ENCODE measurements at places on chromosomes 16 and 17.

- DNase-seq: no peak
Measured at GRCh38 chr16:89000207-89000959, 23.4 kb upstream of the CBFA2T3 start.

DNA sequence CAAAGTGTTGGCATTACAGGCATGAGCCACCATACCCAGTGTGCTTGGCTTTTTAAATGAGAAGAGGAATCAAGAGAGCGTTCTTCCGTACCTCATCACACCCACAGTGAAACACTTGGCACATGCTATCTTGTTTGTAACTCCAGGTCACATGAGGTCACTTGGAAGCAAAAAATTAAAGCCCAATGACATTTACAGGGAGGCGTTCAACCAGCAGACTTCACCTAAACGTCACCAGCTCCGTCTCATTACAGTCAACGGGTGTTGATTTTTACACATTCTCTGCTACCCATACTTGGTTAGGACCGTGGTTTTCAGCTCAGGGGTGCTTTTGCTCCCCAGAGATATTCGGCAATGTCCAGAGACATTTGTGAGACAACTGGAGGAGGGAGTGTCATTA, 127.0 kb downstream of the XYLT1 start:
- DNase-seq: no peak

GRCh38 chr16:67016681-67017420, 12.1 kb upstream of the CBFB start:
- no peak for DNase-seq

GRCh38 chr17:34584805-34585416, 5.5 kb downstream of the TMEM132E start:
- DNase-seq: no peak

- DNase-seq: no peak
Measured at GRCh38 chr17:32158870-32159585, 16.7 kb downstream of the RHOT1 start.

DNA sequence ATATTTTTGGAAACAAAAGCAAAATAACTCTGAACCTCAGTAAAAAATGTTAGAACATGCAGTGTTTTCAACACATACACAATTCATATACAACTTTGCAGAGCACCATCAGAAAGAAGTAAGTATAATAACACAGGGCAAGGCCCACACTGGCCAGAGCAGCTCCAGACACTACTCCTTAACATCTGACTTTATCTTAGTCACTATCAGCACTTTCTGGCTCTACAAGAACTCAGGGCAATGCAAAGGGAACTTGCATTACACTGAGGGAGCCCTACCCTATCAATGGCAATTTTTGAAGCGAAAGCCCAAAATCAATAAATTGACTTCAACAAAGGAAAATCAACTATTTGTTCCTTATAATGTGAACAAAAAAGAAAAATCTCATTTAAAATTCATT, 16.5 kb downstream of the RNF157 start:
- DNase-seq: no peak

DNA sequence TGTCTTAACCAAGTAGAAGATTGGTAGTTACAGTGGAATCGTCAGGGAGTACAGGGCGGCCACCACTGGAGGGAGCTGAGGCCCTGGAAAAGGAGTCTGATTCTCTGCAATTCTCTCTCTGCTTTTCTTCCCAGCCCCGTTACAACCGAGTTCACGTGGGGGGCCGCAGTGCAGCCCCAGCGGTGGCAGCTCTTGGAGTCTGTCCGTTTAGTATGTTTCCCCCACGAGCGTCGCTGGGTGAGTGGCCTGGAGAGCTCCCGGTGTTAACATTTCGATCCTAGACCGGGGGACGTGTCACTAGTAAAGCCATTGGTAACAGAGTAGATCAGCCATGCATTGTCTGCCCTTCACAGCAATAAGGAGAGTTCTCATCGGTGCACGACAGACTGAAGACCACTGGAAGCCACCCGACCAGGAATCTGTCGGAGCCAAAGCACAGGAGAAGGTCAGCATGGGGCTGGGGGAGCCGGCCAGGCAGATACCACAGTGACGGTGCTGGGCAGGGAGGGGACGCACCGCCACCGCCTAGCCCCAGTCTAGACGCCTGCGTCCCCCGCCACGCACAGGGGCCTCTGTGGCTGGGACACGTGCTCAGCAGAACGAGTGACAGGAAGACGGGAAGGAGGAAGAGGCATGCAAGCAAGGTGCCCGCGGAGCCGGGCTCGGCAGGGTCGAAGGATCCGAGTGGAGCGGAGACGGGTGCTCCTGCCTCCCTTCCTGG, 15.7 kb downstream of the SLC16A3 start:
- DNase-seq: peak; percentile 69

- no peak for DNase-seq
Measured at GRCh38 chr16:68737730-68738629, 888 bp downstream of the CDH1 start.

DNA sequence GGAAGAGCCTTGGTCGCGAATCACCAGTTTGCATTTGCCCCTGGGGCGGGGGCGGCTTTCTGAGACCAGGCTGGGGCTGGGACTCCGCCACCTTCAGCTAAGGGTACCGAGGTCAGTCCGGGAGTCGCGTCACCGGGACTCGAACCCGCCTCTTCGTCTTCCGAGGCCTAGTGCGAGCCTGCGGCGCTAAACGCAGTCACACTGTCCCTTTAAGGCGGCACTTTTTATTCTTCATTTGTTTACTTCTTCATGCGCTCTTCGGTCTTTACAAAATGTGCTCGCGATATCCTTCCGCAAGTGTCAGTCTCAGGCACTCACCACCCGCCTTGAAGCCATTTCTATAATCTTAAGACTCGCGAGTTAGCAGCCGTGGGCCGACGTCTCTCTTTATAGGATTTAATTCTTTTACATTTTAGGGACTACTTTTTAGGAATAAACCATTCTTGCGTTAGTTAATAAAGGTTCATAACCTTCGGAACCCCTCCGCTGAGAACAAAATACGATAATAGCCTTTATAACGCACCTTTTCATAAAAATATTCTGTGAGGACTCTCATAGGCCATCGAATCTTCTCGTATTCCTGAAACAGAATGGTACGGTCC, 593 bp upstream of the HEXIM1 start:
- DNase-seq: peak; percentile 88

GRCh38 chr16:11315510-11315909, 29.7 kb upstream of the RMI2 start:
- no peak for DNase-seq

- DNase-seq: no peak
Measured at GRCh38 chr17:41553987-41554680, 17.7 kb downstream of the KRT9 start.

- no peak for DNase-seq
Measured at GRCh38 chr16:89324056-89325010, 106.8 kb downstream of the ZNF778 start.

- DNase-seq: no peak
Measured at GRCh38 chr16:86322806-86323205, 187.5 kb upstream of the FOXF1 start.

- DNase-seq: no peak
Measured at GRCh38 chr16:4351880-4352279, 759 bp upstream of the PAM16 start.
